ENCODE measurements at places on chromosomes 5 and 9.

GRCh38 chr9:125739436-125739835 is 7.7 kb upstream of the PBX3 start:
- DNase-seq = no peak

GRCh38 chr5:125093776-125094175 is 347.3 kb upstream of the ZNF608 start:
- no peak for DNase-seq

- DNase-seq = no peak
Measured at GRCh38 chr9:94056442-94056974, 27.8 kb upstream of the PTPDC1 start.

DNA sequence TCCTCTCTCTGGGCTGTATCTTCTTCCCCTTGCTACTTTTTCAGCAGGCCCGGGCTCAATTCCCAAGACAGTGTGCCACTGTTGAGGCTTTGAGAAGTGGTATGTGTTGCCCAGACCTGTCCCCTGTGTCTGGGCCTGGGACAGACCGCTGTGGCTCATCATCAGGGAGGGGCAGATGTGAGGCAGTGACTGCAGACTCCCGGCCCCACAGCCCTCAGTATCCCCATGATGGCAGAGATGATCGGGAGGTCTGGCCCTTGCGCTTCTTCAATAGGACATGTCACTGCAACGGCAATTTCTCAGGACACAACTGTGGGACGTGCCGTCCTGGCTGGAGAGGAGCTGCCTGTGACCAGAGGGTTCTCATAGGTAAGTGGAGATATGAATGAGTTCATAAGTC is 828 bp downstream of the TYRP1 start:
- no peak for DNase-seq

DNA sequence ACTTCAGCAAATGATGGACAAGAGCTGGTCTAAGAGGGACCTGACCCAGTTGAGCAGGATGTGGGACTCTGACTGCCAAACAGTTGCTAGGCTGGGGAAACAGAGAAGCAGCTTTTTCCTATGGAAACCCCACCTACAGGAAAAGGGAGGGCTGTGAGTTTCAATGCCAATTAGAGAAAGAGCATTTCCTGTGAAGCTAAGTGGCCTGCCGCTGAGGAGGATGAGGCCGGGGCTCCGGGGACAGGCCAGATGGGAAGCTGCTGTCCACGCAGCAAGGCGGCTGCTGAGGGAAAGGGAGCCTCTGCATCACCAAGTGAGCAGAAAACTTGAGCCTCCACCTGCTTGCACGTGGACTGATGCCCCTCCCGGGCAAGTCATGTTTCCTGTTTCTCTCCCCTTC is at the start of gene PCDH12:
Gene PCDH12 (minus strand): TSS at position 90 of the 400 bp plus-strand sequence. CDS start 351 bp downstream, outside the sequence.
- DNase-seq = peak; percentile 9

- no peak for DNase-seq
Measured at GRCh38 chr5:75054134-75054930, 2.0 kb upstream of the GCNT4 start.

GRCh38 chr5:56674441-56674840 is 140.9 kb upstream of the MAP3K1 start:
- DNase-seq = no peak

GRCh38 chr5:37214550-37214949 is 34.6 kb downstream of the CPLANE1 start:
- DNase-seq = no peak

DNA sequence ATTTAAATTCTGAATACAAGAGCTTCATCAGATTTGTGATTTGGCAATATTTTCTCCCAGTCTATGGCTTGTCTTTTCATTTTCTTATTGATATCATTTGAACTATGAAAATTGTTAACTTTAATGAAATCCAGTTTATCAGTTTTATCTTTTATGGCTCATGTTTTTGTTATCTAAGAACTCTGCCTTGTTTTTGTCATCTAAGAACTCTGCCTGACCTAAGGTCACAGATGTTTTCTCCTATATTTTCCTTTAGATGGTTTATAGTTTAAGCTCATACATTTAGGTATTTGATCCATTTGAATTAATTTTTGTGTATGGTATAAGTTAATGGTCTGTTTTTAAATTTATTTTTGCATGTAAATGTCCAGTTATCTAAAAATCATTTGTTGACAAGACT is 52.9 kb downstream of the NIPBL start:
- no peak for DNase-seq

DNA sequence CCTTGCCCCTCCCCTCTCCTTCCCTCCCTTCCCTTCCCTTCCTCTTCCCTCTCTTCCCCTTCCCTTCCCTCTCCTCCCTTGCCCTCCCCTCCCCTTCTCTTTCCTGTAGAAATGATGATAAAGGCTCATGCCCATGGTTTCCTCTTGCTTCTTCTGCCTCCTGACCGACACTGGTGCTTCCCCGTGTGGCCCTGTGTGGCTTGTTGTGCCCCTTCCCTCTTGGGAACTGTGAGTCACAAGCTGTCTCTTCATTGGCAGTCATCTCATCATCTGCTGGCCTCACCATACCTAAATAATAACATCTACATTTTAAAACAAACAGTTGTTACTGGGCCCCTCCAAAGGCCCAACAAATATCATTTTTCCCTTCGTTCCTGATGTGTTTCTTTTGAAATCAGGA is 11.7 kb upstream of the CARNMT1 start:
- DNase-seq = no peak

GRCh38 chr9:88090151-88090581 is 48.1 kb downstream of the SPATA31C2 start:
- DNase-seq = no peak
